Fibroblast of lung (primary cell): ENCODE measurements at places on chromosomes 3 and 15. TPM values are rescaled to one million over a fixed set of nuclear protein-coding genes. Genes with fewer than 3 reads are reported as not detected.

DNA sequence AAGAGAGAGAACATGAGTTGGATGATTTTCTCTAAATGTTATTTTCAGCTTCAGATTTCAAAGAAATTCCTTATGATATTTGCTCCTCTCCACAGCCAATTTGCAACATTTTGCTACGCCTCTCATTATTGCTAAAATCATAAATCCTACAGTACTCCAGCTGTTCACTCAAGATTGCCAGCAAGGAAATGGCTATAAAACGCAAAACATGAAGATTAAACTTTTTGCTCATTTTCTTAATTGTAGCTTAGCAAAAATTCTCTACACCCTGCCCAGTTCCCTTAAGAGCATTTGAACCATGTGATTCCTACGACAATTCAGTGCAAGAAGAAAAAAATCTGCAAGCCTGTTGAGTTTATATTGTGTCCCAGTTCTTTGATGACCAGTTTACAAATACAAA is 6.8 kb downstream of the CHRNA3 start:
- no peak overlapping the region for H3K4me3 ChIP-seq
- no peaks in the 10 kb centered on the region for H3K4me1 ChIP-seq
- no peaks in the 10 kb centered on the region for H3K36me3 ChIP-seq
- DNase-seq = no peak
- H3K27ac ChIP-seq = no peak overlapping the region

GRCh38 chr3:58529516-58530353 is 7.3 kb downstream of the ACOX2 start:
- no peak overlapping the region for H3K27ac ChIP-seq
- no peak overlapping the region for H3K4me3 ChIP-seq
- H3K36me3 ChIP-seq = no peaks in the 10 kb centered on the region
- H3K27me3 ChIP-seq = no peaks in the 10 kb centered on the region
- DNase-seq = no peak

DNA sequence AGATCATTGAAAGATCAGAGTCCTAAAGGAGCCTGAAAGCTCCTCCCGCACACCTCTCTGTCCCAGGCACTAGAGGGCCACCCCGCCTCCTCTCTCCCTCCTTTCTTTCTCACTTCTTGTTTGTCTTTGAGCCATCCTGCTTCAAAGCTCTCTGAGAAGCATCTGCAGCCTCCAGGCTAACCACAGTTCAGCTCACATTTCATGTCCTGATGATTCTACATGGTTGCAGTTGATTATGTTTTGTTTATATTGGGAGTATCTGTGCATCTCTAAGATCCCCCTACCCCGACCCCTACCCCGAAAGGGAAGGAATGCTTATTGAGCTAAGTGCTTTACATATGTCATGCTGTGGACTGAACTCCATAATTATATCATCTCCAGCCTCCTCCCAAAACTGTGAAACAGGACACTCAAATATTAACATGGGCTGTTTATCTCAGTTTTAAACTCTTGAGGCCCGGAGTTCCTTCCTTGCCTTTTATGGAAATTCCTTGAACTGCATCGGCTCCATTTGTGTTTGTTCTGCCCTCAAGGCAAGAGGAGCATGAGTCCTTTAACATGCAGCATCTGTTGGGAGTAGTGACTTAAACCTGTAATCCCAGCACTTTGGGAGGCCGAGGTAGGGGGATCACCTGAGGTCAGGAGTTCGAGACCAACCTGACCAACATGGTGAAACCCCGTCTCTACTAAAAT is 30.9 kb downstream of the MGLL start:
- H3K36me3 ChIP-seq = no peaks in the 10 kb centered on the region
- peaks cover 39% of the 10 kb centered on the region for H3K4me1 ChIP-seq
- peak; percentile 65 for DNase-seq
- no peaks in the 10 kb centered on the region for H3K27me3 ChIP-seq
- no peak overlapping the region for H3K4me3 ChIP-seq

- H3K36me3 ChIP-seq = no peaks in the 10 kb centered on the region
- no peak overlapping the region for H3K27ac ChIP-seq
- no peak overlapping the region for H3K4me3 ChIP-seq
- H3K27me3 ChIP-seq = no peaks in the 10 kb centered on the region
These were observed 3.1 kb upstream of the C3orf33 start for GRCh38 chr3:155809181-155809580.

Gene LRTM1
- not detected in 2 replicates for total RNA-seq

- H3K4me1 ChIP-seq = no peaks in the 10 kb centered on the region
- H3K27ac ChIP-seq = no peak overlapping the region
- H3K36me3 ChIP-seq = no peaks in the 10 kb centered on the region
These were observed 322.9 kb downstream of the RORA start for GRCh38 chr15:60906146-60906674.

DNA sequence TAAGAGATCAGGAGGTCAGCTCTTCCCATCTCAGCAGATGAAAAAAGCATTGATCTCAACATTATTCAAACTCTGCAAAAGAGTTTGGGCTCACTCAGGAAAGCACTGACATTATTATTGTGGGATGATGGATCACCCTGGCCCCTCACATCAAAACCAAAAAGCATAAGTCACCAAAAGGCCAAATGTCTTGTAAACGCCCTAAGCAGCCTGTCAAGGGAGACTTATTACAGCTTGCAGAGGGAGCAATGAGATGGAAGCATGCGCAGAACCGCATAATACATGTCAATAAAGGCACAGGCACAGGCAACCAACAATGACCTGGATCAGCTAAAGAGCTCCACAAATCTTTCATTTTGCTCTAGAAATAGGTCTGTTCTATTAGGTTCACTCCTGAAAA is 4.6 kb downstream of the FSIP1 start:
- no peak overlapping the region for H3K27ac ChIP-seq
- no peak for DNase-seq
- no peaks in the 10 kb centered on the region for H3K4me1 ChIP-seq
- H3K27me3 ChIP-seq = no peaks in the 10 kb centered on the region
- H3K36me3 ChIP-seq = no peaks in the 10 kb centered on the region

GRCh38 chr15:44298878-44299277 is 10.4 kb downstream of the GOLM2 start:
- H3K27ac ChIP-seq = no peak overlapping the region
- no peak for DNase-seq
- peaks cover 7% of the 10 kb centered on the region for H3K4me1 ChIP-seq
- H3K4me3 ChIP-seq = no peak overlapping the region
- H3K27me3 ChIP-seq = no peaks in the 10 kb centered on the region

Gene ITPKA
- 3.9 and 35.0 TPM in 2 replicates for total RNA-seq

DNA sequence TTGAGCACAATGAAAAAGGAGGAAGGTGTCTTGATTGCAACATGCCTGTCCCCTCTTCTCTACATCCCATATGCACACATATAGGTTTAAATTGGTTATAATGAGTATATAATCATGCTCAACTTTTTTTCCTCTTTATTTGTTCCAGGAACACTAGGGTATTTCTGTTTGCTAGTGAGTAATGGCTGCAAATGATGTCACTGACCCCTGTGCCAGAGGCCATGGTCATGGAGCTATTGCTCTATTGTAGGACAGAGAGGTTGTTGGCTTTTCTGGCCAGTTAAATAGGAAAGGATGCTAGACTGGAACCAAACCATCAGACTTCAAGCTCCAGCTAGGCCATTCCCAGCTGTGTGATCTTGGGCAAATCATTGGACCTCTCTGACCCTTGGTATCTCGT is 9.6 kb downstream of the ARHGEF3 start:
- no peak for DNase-seq
- no peaks in the 10 kb centered on the region for H3K36me3 ChIP-seq
- H3K27me3 ChIP-seq = no peaks in the 10 kb centered on the region
- no peak overlapping the region for H3K27ac ChIP-seq
- H3K4me3 ChIP-seq = no peak overlapping the region
- no peaks in the 10 kb centered on the region for H3K4me1 ChIP-seq

DNA sequence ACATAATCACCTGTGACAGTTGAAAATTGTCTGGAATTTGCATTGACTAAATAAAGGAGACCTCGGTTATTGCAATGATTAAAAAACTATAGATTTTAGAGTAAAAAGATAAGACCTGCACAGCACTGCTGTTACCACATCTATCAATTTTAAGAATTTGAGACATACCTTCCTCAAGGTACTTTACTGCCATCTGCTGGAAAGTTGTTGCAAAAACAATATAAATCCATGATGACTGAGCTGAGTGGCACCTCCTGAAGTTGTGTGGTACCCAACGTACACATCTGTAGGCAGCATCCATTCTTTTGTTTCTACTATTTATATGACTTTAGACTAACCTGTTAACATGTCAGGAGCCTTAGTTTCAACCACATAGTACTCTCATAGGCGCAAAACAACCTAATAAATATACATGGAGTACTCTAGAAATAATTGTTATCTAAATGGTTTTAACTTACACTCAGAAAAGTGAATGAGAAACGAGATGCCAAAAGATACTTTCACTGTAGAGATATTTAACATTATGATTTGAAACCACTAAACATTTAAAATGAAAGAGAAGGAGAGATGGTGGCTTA is 106.7 kb downstream of the GHSR start:
- H3K4me1 ChIP-seq = no peaks in the 10 kb centered on the region
- H3K27ac ChIP-seq = no peak overlapping the region
- peak; percentile 73 for DNase-seq
- no peaks in the 10 kb centered on the region for H3K27me3 ChIP-seq

GRCh38 chr3:129794311-129795185 is 99.0 kb downstream of the TMCC1 start:
- H3K4me1 ChIP-seq = peaks cover 2% of the 10 kb centered on the region
- no peak overlapping the region for H3K4me3 ChIP-seq
- H3K27me3 ChIP-seq = no peaks in the 10 kb centered on the region
- H3K36me3 ChIP-seq = no peaks in the 10 kb centered on the region
- H3K27ac ChIP-seq = no peak overlapping the region

DNA sequence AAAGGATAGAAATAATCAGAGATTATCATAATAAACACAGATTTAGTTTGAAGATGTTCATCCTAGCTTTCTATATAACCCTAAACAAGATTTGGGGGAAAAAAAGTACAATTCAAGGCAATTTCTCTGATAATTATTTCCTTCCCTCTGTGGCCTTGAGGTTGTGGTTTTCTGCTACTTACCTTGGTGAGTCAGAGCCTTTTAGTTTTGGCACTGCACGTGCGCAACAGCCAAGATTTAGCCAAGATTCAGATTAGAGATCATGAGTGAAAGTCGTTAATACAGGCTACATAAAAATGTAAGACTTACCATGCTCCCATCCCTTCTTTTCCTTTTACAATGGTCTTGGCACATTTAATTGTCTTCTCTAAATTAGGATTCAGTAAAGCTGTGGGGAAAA is 6.7 kb downstream of the LYZL4 start:
- no peaks in the 10 kb centered on the region for H3K4me1 ChIP-seq
- no peak overlapping the region for H3K27ac ChIP-seq
- H3K4me3 ChIP-seq = no peak overlapping the region
- DNase-seq = no peak

DNA sequence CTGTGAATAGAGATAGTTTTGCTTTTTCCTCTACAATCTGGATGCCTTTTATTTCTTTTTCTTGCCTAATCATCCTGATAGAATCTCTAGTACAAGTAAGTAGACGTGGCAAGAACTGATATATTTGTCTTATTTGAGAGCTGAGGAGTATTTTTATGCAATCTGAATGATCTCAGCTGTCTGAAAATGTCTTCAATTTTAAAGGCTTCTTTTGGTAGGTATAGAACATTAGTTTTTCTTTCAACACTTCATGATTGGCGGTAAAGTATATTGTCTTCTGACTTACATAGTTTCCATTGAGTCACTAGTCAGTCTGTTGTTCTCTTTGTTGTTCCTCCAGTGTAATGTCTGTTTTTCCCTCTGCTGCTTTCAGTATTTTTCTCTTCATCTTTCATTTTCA is 31.3 kb downstream of the MGA start:
- H3K27me3 ChIP-seq = no peaks in the 10 kb centered on the region
- DNase-seq = no peak
- no peak overlapping the region for H3K27ac ChIP-seq

DNA sequence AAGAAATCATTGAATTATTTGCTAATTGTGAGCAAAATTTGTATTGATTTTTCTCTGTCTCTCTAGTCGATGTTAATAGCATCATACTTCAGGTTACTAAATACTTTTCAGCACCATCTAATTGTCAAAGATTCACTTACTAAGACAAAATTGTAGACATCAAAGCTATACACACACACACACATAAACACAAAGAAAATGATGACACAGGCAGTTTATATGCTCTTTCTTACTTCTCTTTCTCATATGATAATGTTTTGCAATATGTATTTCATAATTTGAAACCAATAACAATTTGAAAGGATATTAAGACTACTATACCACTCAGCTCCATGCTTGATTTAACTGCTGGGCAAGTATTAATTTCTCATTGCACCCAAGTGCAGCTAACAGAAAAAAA is 406.2 kb downstream of the ROBO2 start:
- no peaks in the 10 kb centered on the region for H3K27me3 ChIP-seq
- H3K27ac ChIP-seq = no peak overlapping the region
- no peaks in the 10 kb centered on the region for H3K36me3 ChIP-seq
- no peak overlapping the region for H3K4me3 ChIP-seq
- H3K4me1 ChIP-seq = no peaks in the 10 kb centered on the region

Gene GOLGA6A
- under 0.01 TPM in 1 of 2 replicates, not detected in the other for total RNA-seq

- no peaks in the 10 kb centered on the region for H3K36me3 ChIP-seq
- no peaks in the 10 kb centered on the region for H3K27me3 ChIP-seq
- H3K4me3 ChIP-seq = no peak overlapping the region
- no peaks in the 10 kb centered on the region for H3K4me1 ChIP-seq
- DNase-seq = no peak
These were observed 136.1 kb upstream of the IGSF10 start for GRCh38 chr3:151596940-151597339.

DNA sequence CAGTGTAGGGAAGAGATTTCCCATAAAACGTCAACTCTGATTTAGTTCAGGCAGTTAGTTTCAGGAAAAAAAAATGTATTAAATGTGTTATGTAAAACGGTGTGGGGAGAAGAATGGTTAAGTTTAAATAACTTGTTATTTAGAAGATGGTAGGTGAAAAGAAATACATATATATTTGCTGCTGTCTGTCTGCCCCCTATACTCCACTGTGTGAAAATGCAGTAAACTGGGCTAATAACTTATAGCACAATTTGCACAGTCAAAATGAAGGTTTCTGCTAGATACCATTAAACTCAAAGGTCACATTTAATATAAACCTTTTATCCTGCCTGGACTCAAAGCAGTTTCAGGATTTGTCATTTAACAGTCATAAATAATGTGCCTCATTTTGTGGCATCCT is 515.0 kb downstream of the FGF12 start:
- no peak overlapping the region for H3K27ac ChIP-seq
- no peaks in the 10 kb centered on the region for H3K36me3 ChIP-seq

Gene TTC23
- 25.7 and 30.4 TPM in 2 replicates for total RNA-seq

Gene C3orf18
- total RNA-seq = 14.1 and 25.8 TPM in 2 replicates

- H3K27me3 ChIP-seq = no peaks in the 10 kb centered on the region
- peak; percentile 17 for DNase-seq
- no peak overlapping the region for H3K4me3 ChIP-seq
- H3K36me3 ChIP-seq = peaks cover 2% of the 10 kb centered on the region
- peaks cover 2% of the 10 kb centered on the region for H3K4me1 ChIP-seq
These were observed 29.5 kb downstream of the CCDC12 start for GRCh38 chr3:46946856-46947545.

Gene CLDN18
- not detected in 2 replicates for total RNA-seq

DNA sequence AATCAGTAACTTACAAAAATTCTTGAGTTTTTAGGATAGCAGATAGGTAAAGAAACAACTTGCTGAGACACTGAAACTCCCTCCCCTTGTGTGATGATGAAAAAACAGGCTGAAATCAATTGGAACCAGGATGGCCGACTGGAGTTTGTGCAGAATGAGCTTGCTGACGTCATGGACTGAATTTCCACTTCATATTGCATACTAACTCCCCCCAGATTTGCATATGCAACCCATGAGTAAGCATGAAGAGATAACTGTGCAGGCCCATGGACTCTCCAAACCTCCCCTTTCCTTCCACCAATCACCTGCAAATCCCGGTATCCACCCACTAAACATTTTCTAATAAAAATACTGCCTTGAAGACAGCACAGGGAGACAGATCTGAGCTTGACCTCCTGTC is 82.0 kb upstream of the SCN5A start:
- DNase-seq = peak; percentile 34
- H3K27me3 ChIP-seq = no peaks in the 10 kb centered on the region
- H3K4me1 ChIP-seq = no peaks in the 10 kb centered on the region
- no peak overlapping the region for H3K27ac ChIP-seq
- H3K4me3 ChIP-seq = no peak overlapping the region

Gene CCDC66
- total RNA-seq = 27.5 and 28.2 TPM in 2 replicates

Gene FGF12
- total RNA-seq = 0.17 TPM in 1 of 2 replicates, not detected in the other
